Cortex of kidney (tissue), 1 donor: ENCODE measurements at places on chromosomes 12 and 14.

- DNase-seq = no peak
Measured at GRCh38 chr14:102415671-102416070, 52.9 kb downstream of the TECPR2 start.

DNA sequence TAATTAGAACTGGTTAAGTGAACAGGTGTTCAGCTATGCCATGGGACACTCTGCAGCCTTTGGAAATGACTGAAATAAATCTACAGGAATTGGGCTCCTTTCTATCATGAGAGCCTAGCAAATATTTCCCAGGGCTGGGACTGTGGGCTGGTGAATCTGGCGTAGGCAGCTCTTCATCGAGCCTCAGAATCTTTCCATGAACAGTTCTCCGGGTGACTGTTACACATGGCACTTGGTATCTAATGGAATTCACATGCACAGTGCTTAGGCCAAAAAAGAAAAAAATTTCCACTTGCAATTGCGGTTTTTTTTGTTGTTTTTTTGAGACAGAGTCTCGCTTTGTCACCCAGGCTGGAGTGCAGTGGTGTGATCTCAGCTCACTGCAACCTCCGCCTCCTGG, 32.1 kb downstream of the PRKAB1 start:
- DNase-seq = no peak

DNA sequence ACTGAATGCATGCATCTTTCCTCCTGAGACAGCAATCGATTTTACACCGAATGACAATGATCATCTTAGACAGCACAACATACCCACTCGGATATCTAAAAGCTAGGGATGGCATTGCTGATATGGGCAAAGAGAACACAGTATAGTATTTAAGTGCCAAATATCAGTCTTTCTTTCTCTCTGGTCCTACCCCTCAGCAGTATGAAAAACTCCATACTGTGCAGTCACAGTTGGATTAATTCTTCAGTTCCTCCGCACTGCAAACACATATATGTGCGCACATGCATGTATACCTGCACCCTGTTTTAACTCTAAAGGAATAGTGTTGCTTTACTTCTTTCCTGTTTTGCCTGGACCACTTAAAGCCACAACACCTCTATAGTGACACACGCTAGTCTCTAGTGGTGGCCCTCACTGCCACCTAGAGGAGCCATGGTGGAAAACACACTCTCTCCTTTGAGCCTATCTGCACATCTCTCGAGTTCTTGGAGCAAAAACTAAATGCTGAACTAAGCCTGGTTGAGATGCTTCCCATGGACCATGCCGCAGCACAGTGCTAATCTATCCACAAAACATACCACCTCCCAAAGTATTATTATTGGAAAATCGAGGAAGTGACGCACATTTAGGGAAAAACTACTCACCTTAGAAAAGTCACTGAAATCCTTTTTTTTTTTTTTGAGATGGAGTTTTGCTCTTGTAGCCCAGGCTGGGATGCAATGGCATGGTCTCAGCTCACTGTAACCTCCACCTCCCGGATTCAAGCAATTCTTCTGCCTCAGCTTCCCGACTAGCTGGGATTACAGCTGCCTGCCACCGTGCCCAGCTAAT, 11.9 kb downstream of the TMEM52B start:
- no peak for DNase-seq

- no peak for DNase-seq
Measured at GRCh38 chr12:31008241-31008761, 65.4 kb upstream of the DDX11 start.

- DNase-seq = no peak
Measured at GRCh38 chr12:105861227-105861626, 277.5 kb downstream of the NUAK1 start.
